IPS DF 19.7 (cell line): ENCODE measurements at places on chromosomes 11 and 22.

DNA sequence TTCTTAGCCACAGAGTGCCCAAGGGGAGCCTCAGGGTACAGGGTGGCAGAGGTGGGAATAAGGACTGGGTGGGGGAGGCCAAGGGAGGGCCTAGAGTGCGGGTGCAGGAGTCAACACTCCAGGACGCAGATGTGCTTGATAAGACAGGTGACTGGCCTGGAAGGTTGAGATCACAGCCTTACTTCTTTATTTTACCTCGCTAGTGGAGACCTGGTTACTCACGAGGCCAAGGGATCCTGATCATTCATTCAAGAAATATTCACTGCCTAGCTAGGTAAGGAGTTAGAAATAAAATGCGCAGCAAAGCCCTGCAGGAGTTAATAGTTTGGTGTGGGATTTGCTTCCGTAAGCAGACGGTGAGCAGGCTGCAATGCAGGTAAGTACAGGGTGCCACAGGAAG, 13.2 kb upstream of the PEX26 start:
- no peak for DNase-seq

DNA sequence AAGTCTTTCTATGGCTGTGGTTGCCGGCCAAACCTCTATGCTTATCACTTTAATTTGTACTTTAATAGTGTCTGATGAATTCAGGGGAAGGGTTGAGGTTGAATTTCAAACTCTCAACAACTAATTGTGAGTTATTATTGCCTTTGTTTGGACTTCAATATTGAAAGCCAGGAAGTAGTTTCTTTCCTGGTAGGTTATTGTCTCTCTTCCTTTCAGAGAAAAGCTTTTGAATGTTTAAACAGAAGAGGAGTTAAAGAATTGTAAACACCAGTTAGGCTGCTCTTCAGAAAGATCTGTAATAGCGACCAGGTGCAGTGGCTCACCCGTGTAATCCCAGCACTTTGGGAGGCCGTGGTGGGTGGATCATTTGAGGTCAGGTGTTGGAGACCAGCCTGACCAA, 22.2 kb downstream of the NNMT start:
- no peak for DNase-seq

DNA sequence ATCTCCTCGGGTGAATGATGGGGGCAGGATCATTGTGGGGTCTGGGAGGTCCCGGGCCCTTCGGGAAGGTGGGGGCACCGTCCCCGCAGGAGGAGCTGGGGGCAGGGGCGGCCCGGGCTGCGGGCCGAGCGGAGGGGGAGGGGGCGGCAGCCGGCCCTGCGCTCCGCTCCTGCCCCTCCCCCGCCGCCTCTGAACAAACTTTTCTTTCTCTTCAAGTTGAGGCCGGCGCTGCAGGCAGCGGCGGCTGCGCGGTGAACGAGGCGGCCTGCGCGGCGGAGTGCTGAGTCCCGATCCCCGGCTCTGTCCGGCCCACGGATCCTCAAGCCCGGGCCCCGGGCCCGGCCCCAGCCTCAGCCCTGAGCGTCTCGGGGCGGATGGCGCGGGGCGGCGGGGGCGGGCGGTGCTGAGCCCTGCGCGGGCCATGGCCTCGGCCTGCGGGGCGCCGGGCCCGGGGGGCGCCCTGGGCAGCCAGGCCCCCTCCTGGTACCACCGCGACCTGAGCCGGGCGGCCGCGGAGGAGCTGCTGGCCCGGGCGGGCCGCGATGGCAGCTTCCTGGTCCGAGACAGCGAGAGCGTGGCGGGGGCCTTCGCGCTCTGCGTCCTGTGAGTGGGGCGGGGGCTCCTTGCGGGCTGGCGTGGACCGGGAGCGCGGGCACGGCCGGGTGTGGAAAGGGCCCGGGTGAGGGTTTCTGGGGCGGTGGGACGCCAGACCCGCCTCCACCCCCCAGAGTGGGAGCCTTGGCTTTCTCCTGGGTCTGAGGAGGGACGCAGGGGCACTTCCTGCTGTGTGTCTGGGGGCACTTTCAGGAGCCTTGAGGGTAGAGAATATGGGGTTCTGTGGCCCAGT, at the start of gene INPPL1:
Gene INPPL1, plus strand, starts transcription at position 204 of the 847 bp plus-strand sequence. Its CDS starts 218 bp downstream, at position 422.
- no peak for DNase-seq

GRCh38 chr11:1604181-1604580, 4.1 kb downstream of the KRTAP5-3 start:
- no peak for DNase-seq

DNA sequence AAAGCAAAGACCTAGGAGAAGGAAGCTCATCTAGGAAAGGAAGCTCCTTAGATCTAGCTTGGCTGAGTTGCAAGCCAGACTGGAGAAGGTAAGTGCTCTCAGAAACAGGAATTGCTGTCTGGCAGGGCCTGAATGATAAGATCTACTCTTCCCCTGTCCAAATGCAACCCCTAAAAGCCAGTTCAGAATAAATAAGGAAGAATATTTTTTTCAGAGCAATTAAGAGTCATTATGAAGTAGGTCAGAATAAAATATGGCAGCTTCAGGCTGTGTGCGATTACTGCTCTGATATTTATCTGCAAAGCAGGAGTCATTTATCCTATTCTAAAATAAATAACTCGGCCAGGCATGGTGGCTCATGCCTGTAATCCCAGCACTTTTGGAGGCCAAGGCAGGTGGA, 82.1 kb downstream of the PIWIL4 start:
- DNase-seq = no peak

DNA sequence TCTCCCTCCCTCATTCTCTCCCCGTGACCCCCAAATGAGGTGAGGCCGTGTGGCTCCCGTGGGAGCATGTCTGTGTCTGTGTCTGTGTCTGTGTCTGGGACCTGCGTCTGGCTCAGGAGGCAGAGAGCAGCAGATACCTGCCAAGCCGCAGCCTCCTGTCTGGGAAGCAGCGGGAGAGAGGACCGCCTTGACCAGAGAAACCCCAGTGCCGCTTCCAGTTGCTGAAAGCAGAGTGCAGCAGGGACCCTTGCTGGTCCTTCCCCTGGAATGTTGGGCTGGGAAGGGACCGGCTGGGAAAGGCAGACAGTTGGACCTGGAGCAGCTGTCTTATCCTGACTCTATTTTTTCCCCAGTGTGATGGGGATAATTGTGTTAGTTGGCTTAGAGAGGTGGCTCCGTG, 525 bp downstream of the CSDC2 start:
- DNase-seq = no peak

DNA sequence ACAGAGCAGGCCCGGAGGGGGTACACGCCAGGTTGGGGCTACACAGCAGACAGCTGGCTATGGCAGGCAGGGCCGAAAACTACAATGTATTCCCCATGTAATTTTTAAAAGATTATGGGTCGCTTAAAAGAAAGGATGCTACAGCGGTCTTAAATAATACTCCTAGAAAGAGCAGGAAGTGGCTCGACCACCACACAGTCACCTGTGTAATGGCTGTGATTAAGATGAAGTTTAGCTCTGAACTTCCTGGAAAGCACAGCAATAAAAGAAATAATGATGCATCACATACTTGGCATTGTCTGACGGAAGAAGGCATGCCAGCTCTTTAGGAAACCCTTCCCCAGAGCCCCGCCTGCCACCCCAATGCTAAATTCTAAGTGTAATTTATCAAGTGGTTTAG, 32.6 kb downstream of the WNT11 start:
- DNase-seq = no peak

GRCh38 chr11:131866535-131867400, 496.4 kb downstream of the NTM start:
- DNase-seq = no peak

DNA sequence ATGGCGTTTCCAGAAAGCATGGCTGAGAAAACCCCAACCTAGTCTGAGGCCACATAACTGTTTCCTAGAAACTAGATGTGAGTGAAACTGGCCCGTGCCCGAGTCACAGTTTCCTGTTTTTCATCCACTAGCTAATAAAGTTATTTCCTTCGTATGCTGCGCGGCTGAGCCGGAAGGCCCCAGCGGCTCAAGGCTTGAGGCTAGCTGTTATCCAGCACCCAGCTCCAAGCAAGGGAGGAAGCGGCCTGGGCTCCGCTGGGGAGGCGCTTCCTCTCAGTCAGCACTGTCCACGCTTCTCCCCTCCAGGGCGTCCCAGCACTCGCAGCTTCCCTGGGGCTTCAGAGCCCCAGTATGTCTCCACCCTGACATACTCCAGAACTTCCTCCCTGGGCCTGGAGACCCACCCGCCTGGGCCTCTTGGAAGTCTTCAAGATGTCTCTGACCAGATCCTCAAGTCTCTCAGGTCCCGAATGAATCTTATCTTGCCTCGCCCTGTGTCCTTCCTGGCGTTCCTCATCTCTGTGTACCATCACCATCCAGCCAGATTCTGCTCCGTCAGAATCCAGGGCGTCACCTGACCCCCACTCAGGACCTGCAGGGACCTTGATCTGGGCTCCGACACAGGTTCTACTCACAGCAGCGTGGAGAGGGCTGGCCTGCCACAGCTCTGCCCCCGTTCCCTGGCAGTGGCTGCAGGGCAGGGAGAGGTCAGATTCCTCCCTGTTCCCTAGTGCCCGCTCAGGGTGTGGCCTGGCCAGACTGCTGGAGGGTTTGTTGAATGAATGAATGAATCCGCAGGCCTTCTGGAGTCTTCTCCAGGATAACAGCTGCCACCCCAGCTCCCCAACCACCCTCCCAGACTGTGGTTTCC, 81.9 kb downstream of the LRRC32 start:
- no peak for DNase-seq
